ENCODE measurements at places on chromosomes 5 and 9. TPM values are rescaled to one million over a fixed set of nuclear protein-coding genes. Genes with fewer than 3 reads are reported as not detected.

GRCh38 chr9:26012797-26013196 is 334.6 kb upstream of the TUSC1 start:
- no peak for DNase-seq

DNA sequence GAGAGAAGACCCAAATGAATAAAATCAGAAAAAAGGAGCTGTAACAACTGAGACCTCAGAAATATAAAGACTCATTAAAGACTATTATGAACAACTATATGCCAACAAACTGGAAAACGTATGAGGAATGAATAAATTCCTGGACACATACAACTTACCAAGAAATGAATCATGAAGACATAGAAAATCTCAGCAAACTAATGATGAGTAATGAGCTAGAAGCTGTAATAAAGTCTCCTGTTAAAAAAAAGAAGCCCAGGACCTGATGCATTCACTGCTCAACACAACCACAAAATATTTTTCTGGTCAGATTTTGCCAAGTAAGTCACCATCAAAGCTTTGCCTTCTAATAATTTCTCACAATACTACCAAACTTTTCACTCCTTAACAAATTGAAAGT is 666.7 kb downstream of the LRRC70 start:
- no peak for DNase-seq

- DNase-seq, result no peak
These were observed 10.2 kb downstream of the NREP start for GRCh38 chr5:111746791-111747190.

DNA sequence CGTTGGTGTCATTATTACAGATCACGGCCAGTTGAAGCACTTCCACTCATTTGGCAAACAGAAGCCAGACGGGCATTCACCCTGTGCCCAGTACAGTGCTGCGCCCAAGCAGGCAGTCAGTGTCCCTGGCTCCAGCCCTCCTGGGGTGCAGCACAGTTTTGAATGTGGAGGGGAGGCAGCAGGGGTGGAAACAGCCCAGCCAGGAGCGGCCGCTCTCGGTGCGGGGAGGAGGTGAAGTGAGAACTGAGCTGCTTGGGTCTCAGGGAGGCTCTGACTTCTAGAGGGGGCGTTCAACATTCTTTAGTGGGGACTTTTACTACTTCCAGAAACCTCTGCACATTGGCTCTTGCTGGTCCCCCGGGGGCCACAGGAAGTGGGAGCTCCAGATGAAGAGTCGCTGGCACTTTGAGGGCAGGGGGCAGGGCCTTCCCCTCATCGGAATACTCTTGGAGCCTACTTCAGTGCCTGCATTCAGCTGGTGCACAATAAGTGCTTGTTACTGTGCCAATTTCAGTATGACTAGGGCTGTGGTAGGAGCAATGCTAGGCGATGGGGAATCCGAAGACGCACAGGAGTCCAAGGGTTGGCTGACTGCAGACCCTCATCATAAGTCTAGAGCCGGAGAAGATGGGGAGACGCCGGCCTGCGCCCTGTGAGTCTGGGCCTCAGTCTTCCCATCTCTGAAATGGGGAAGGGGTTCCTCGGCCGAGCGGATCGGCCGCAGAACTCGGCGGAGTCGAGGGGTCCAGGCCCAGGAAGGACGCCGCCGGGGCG is 492 bp upstream of the NEK6 start:
- DNase-seq, result peak; percentile 13

DNA sequence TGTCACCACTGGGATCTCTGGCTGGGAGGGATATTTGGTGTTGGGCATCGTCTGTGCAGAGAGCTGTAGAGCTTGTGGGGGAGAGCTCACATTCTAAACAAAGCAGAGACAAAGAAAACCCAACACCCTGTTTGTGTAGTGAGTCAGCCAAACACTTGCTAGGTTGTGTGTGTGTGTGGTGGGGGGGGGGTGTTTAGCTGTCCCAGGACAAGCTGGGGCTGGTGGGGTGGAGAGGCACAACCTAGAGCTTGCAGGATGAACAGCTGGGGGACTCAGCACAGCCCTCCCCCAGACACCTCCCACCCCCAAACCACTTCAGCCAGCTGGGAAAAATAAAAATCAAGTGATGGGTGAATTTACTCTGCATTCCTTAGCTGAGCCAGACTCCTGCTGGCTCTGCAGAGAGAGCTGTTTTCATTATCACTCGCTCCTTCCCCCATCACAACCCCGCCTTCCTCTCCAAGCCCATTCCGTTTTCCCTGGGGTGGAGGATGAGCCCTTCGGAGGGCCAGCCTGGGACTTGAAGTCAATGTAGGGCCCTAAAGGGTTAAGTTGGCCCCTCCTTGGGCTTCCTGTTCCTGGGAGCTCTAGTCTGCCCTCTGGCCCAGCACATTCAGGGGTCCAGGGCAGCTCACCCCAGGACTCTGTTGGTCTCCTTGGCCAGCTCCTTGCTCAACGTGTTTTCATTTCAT is 2.6 kb downstream of the OLFML2A start:
- DNase-seq, result no peak

- peak; percentile 23 for DNase-seq
These were observed 439.0 kb downstream of the ENC1 start for GRCh38 chr5:74201334-74202081.

DNA sequence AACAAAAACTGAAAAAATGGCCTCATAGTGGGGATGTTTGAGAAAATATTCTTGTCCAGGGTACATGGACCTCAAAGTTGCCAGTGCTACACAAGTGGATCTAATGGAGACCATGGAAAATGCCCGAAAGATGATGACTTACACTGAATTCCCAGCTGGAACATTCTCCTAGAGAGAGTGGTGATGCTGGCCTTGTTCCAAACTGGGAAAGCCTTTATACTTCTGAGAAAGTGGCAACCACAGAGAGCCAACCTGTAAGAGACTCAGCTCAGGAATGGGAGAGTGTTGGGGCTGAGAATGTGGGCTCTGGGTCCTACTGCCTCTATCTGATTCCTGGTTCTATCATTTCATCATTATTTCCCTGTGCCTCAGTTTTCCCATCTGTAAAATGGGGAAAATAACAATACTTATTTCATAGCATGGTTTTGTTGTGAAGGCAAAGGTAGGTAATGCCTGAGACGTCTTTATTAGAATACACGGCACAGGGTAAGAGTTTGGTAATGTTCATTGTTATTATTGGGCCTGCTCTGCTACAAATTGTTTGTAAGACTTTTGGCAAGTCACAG is 229.0 kb upstream of the PANK3 start:
- no peak for DNase-seq

DNA sequence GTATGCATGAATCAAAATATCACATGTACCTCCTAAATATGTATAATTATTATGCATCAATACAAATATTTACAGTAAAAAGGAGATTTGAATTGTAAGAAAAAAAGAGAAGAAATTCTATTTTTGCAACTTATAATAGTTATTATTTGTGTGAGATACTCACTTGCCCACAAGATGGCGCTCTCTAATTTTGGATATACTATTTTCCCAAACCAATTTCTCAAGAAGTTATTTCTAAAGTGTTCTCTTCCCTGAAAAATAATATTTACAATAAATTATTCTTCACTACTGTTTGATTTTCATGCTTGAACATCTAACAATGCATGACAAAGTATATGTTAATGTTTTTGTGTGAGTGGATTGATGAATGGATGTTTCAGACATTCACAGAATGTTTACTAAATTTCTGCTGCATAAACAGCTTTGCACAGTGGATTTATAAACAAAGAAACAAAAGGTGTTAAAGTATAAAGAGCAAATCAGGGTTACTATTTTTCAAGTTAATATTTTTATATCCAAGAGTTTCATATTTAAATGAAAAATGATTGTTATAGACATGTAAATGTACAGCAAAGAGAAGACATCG is 503.4 kb downstream of the PDE4D start:
- peak; percentile 27 for DNase-seq

DNA sequence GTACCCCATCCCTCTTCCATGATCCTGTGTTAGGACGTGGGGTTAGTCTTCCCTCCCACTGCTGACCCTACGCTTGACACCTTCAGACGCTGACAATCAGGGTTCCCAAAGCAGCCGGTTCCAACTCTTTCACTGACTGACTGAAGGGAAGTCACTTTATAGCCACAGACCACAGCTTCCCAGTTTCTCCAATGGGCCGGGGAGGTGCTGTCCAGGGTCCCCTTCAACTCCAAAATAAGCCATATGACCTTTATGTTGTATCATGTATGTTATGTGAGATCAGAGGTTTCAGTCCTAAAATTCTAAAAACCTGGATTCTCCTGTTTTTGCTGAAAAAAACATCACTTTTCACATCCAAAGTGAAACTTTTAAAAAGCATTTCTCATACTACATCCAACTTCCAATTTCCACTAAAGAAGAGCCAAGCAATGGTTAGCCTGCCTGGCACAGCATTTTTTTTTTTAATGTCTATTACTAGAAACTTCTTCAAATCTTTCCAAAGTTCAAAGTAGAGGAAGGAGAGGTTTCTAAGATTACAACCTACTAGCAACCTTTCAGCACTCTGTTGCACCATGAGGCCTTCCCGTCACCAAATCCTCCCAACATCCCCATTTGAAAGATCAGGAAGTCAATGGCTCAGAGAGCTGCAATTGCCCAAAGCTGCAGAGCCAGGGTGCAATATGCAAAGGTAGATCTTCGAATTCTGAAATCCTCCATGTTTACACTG is 5.2 kb downstream of the EPB41L4B start:
- no peak for DNase-seq

DNA sequence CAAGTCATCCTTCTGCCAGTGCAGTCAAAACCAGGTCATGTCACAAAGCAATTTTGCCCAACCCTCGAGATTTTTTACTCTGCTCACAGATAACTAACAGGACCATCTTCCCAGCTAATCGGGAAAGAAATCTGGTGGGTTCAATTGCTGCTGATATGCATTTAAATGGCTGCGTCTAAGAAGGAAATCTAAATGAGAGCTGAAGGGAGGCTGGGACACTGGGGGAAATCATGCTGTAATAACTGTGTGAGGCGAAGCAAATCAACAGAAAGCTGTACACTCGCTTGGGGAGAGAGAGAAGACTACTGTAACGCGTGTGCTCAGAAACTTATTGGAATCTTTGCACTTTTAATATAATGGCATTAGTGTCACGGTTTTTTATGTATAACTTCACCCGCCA is 535.0 kb downstream of the CDK5RAP2 start:
- no peak for DNase-seq

GRCh38 chr9:110443146-110443865 is 105.6 kb upstream of the TXNDC8 start:
- DNase-seq, result no peak

DNA sequence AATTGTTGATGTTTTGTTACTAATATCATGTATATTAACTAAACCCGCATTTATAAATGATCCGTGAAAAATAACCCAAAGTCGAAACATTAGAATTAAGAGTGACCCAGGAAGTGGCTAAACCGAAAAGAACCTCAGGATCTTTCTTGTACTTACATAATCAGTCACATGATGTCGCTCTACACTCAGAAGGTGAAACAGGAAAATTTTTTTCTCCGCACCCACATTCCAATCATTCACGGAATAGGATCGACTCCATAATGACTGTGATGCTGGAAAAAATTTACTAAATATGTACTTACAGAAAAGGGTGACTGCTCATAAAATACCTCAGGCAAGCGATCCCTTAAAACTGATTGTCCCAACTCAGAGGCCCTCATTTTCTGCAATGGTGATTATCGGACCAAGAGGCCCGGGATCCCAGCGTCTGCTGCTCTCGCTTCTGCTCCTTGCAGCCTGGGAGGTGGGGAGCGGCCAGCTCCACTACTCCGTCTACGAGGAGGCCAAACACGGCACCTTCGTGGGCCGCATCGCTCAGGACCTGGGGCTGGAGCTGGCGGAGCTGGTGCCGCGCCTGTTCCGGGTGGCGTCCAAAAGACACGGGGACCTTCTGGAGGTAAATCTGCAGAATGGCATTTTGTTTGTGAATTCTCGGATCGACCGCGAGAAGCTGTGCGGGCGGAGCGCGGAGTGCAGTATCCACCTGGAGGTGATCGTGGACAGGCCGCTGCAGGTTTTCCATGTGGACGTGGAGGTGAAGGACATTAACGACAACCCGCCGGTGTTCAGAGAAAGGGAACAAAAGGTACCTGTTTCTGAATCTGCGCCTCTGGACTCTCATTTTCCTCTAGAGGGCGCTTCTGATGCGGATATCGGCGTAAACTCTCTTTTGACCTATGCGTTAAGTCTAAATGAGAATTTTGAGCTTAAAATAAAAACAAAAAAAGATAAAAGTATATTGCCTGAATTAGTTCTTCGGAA is at the start of gene PCDHA12:
Gene PCDHA12 (plus strand): TSS at position 224 of the 981 bp plus-strand sequence. CDS start 165 bp downstream, at position 389.
- DNase-seq, result no peak

DNA sequence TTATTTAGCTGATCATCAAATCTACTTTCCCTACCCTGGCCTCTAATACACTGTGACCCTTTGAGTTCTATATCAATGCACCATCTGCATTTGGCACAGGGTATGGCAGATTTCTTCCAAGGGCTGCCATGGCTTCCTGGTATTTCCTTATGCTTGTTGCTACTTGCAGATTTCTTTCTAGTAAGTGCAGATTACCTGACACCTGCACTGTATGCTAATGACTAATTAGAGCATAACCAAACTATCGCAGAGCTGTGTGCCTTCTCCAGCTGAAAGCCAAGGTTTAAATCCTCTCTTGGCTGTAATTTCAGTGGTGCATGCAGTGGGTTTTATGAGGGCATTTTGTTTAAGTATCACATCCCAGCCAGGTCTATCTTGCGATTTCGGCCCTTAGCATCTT is 293.7 kb downstream of the KIF4B start:
- DNase-seq, result no peak

SLC34A3 gene
- total RNA-seq, result not detected

PCDHGC5 gene
- total RNA-seq, result not detected

PHF24 gene
- 0.18 TPM for total RNA-seq

Data from activated CD4-positive, alpha-beta T cell treated with anti-CD3 and anti-CD28 coated beads for 36 hours (primary cell).